ENCODE measurements at places on chromosomes 16 and 17. TPM values are rescaled to one million over a fixed set of nuclear protein-coding genes. Genes with fewer than 3 reads are reported as not detected.

GRCh38 chr16:58352690-58353089 lies 39.6 kb upstream of the GINS3 start:
- DNase-seq: no peak

GRCh38 chr16:85570735-85571562 lies 42.2 kb upstream of the GSE1 start:
- no peak for DNase-seq

GRCh38 chr16:22300427-22301071 lies 3.3 kb downstream of the POLR3E start:
- peak; percentile 52 for DNase-seq

Gene SLC5A11
- total RNA-seq: not detected

Gene GNAO1
- total RNA-seq: 10.9 TPM

Gene BAHCC1
- 1.0 TPM for total RNA-seq

All from M059J (cell line).